ENCODE measurements at places on chromosomes 11 and 22. TPM values are rescaled to one million over a fixed set of nuclear protein-coding genes. Genes with fewer than 3 reads are reported as not detected.

Gene PRG3
- total RNA-seq, result 5.5 TPM

Gene BTBD10
- 52.2 TPM for total RNA-seq

Gene PATE4
- total RNA-seq, result 5.3 TPM

Gene RBM4
- total RNA-seq, result 64.3 TPM

GRCh38 chr22:32183625-32184024, 21.2 kb downstream of the RFPL2 start:
- no peak for DNase-seq

- peak; percentile 57 for DNase-seq
Measured at GRCh38 chr11:20049231-20049630, 111.0 kb downstream of the DBX1 start.

GRCh38 chr11:94757037-94757735, 11.0 kb upstream of the AMOTL1 start:
- no peak for DNase-seq

DNA sequence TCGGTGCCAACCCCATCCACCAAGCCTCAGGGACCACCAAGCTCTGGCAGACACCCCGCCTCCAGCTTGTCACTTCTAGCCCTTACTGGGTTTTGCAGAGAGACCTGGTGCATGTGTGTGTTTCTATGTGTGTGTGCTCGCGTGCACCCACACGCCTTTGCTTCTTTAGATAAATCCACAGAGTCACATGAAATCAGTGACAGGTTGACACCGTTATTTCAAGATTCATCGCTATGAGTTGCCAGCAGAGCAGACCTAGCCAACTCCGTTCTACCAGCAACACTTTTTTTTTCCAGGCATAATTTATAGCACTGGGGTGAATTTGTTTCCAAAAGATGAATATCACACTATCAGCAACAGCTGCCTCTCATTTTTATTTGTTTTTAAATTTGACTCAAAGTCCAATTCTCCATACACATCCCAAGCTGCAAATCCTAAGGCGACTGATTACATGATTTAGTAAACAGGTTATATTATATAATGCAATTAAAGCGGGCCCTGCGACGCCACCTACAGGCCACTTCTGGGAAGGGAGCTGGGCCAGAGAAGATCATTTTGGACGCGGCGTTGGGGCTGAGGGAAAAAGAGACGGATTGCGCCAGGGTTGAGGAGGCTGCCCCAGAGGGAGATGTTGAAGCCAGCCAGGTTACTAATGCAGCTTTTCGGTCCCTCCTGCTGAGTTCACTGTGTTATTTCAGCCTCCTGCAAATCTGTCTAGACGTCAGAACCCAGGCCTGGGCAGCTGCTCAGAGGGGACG, 150.5 kb downstream of the FEZ1 start:
- DNase-seq, result peak; percentile 90

- DNase-seq, result no peak
Measured at GRCh38 chr11:86753459-86753858, 46.9 kb upstream of the PRSS23 start.

GRCh38 chr11:84236436-84236835, 950.3 kb upstream of the CCDC90B start:
- no peak for DNase-seq

DNA sequence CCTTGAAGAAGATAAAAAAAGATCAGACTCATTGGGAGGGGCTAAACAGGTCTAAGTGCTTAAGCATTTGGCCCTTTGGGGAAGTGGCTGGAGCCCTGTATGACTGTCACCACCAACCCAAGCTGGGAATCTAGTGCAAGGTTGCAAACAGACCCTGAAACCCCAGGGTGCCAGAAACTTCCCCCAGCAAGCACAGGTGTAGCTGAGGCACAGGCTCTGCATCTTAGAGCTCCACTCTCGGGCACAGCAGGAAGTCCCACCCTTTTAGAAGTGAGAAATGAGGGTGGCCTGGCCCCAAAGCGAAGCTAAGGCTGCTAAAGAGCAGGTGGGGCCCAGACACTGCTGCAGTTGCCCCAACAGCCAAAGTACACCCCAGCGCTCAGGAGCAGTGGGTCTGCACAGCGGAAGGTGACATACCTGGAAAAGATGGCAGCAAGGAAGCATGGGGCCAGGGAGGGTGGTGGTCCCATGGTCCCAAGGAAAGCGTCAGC, 5.8 kb upstream of the KDM2A start:
- no peak for DNase-seq

Measured in umbilical cord (tissue), 2 donors.